NCI-H2081 treated with DMSO at 0.1 percent for 48 hours (cell line): ENCODE measurements at places on chromosomes 16 and 17.

DNA sequence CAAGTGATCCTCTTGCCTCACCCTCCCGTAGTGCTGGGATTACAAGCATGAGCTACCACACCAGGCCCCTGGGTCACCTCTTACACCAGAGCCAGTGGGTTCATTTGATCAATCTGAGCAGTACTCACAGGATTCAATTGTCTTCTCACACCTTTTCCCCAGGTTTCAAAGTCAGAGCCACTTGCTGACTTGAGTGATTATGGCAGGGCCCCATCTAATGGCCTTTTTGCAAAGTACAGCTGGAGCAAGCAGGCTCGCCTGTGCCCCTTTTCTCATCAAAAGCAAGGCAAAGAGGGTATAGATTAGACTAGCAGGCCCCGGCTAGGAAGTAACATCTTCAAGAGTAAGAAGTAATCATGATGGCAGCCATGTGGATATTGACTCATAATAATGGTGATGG, 114.8 kb upstream of the NOL11 start:
- DNase-seq = peak; percentile 33

GRCh38 chr16:75446416-75446815, 13.1 kb upstream of the CFDP1 start:
- no peak for DNase-seq

- no peak for DNase-seq
These were observed 41.5 kb downstream of the LDHD start for GRCh38 chr16:75074920-75075687.

DNA sequence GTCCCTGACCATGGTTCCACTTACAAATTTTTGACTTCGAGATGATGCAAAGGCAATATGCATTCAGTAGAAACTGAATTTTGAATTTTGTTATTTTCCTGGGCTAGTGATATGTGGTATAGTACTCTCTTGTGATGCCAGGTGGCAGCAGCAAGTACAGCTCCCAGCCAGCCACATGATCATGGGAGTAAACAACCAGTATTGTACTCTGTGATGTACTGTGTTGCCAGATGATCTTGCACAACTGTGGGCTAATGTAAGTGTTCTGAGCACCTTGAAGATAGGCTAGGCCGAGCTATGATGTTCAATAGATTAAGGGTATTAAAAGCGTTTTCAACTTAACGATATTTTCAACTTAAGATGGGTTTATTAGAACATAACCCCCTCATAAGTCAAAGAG, 250.8 kb downstream of the STX8 start:
- DNase-seq = no peak

GRCh38 chr17:79019632-79020584, 4.1 kb upstream of the C1QTNF1 start:
- peak; percentile 33 for DNase-seq

DNA sequence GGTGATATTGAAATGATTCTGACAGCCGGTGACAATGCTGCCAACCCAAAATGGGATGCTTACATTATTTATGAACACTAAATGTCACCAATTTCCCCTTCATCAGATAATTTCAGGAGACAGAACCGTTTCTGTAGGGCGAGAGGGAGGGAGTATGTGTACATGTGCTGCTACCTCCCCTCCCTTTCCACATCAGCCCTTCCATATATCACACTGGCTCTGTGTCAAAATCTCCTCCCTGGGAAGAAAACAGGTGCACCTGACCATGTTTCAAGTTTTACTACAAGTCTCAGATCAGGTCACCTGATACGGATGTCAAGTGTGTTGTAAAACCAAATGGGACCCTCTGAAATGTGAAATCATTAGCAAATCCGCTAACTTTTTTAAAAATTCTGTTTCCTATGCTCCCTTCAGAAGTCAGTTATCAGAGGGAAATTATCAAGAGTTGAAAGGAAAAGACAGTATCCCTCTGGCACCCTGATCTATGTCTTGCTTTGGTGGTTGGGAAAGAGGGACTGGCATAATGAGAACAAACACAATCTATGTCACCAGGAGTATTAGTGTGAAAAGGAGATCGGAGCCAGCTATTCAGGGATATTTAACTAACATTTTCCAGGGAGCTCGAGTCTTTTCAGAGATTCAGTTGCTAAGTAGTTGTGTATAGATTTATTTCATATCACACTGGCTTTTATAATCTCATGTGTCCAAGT, 1002.3 kb upstream of the CDH8 start:
- DNase-seq = no peak

- no peak for DNase-seq
These were observed 14.0 kb downstream of the PLLP start for GRCh38 chr16:57270221-57271062.

- DNase-seq = no peak
These were observed 11.2 kb downstream of the PDZD9 start for GRCh38 chr16:21989751-21990150.

GRCh38 chr17:40065769-40066510, 3.2 kb downstream of the THRA start:
- DNase-seq = no peak

- DNase-seq = no peak
These were observed at the start of gene ADGRG1 for GRCh38 chr16:57628008-57628781. Gene ADGRG1, plus strand, starts transcription at chr16:57628630. Its CDS starts 21,658 bp downstream, at chr16:57650288.

- no peak for DNase-seq
These were observed 295.3 kb upstream of the KIF2B start for GRCh38 chr17:53527473-53527872.

GRCh38 chr17:8830141-8830540, 31.0 kb upstream of the MFSD6L start:
- no peak for DNase-seq

GRCh38 chr17:74396567-74396966, 29.3 kb downstream of the GPR142 start:
- no peak for DNase-seq

DNA sequence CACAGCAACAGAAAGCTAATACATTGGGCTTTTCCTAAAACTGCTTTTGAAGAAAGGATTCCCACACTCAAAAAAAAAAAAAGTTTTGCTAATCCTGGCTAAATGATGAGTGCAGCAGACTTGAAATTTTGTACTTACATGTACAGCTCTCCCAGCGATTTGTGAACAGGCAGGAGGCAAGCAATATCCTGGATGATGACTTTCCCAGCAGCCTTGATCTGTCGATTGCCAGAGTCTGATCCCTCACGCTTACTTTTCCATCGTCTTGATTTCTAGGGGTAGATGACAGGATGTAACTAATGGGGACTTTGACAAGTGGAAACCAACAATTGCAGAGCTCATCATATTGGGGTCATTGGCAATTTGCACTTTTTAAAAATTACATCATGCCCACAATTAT, 91.4 kb downstream of the WDR59 start:
- no peak for DNase-seq

DNA sequence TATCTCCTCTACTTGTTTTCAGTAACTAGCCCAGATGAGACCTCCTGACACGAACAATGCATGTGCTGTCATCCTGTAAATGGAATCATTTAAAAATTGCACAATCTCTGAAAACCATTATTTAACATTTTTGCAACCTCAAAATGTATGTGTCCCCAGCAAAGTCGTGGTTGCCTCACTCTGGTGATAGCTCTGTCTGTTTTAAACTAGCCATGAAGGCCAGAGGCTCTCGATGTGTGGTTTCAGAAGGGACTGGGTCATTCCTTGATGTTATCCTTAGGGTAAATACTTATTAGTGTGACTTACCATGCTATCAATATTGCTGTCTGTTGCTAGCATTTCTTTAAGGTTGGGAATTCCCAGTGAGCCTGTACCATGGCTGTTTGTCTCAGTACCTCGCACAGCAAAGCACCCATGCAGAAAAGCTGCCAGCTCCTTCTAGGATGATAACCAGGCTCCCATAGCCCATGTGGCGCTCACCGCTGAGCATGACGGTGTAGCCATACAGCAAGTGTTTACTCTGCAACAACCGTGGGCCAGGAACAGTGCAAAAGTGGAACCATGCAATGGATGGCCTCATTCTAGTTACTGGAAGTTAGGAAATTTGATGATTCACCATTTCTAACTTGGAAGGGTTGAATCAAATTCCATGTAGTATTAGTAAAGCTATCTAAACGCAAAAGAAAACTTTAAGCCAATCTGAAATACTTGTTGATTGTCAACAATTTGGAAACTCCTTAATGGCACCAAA, 2.9 kb upstream of the PGS1 start:
- DNase-seq = no peak

DNA sequence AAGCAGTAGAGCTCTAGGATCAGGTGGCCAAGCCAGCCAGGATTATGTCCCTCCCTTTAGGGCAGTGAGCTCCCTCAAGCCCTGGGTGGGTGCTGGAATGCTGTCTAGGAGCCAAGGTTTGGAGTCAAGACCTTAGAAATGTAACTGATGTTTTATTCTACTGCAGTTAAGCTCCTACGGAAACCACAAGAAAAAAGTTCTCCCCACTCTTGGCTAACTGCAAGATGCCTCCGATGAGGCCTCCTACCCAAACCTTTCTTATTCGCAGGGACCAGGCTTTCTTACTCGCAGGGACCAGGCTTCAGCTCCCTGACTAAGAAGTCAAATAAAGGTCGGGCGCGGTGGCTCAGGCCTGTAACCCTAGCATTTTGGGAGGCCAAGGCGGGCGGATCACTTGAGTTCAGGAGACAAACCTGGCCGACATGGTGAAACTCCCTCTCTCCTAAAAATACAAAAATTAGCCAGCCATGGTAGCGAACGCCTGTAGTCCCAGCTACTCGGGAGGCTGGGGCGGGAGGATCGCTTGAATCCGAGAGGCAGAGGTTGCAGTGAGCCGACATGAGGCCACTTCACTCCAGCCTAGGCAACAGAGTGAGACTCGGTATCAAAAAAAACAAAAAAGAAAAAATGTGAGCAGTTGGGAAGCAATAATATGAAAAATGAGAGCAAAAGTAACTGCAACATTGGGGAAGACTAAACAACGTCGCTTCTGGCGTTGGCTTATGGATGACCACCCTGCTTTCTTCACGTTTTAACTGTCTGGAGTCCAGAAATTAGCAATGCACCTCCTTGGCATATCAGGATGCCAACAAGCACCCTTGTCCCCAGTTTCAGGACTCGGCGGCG, 31.7 kb upstream of the ARL4D start:
- no peak for DNase-seq

DNA sequence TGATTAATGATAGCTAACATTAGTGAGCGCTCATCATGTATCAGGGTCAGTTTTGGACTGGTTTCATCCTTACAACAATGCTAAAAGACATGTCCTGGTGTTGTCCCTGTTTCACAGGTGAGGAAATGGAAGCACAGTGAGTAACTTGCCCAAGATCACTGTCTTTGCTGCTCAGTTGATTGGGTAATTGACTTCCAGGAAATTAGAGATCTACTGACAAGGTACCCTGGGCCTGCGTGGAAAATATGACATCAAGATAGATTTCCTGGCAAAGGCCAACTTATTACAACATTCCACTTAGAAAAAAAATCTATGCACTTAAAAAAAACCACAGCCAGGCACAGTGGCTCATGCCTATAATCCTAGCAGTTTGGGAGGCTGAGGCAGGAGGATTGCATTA, 96.3 kb downstream of the CYLD start:
- no peak for DNase-seq

DNA sequence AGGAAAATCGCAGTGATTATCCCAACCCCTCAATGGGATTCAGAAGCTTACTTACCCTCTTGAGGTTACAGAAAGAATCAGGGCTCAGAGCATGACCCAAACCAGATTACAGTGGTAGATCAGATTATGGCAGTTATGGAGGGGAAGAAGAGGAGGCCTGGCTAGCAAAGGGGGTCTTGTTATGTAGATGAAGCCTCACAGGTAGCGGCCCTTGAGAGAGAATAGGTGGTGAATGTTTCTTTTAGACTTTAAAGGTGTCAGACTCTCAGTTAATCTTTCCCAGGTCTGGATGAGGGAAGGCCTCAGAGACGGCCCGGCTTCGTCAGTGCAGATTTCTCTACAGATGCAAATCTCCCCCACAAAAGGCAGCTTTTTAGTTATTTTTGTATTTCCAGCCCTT, 15.6 kb downstream of the RNF112 start:
- DNase-seq = no peak

- no peak for DNase-seq
These were observed 9.7 kb upstream of the SLC35B1 start for GRCh38 chr17:49717371-49717861.

DNA sequence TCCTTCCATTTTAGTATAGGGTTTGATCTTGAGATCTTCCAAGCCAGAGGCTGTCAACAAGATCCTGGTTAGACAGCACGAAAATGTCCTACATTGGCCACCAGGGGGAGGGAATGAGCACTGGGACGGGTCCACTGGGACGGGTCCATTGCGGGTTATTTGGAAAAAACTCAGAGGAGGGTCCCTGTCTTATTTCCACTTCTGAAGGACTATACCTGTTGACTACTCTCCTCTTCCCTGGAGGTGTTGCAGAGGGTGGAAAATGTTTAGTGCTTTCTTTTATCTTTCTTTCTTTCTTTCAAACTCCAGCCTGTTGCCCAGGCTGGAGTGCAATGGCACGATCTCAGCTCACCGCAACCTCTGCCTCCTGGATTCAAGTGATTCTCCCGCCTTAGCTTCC, 2.5 kb downstream of the TTLL6 start:
- no peak for DNase-seq

DNA sequence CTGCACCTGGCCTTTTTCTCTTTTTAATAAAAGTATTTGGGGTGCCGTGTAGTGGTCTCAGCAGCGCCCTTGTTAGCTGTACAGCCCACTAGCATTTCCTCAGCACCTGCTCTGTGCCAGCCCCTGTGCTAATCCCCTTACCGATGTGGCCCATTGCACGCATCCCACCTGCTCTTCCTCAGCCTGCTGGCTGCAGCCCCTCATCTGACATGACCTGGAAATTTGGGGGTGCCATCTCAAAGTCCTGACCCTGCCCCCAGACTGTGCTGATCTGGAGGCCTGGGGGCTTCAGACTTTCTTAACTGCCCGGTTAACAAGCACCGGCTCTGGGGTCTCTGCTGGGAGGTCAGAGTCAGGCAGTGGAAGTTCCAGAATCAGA, 10.4 kb downstream of the GPRC5C start:
- DNase-seq = no peak

GRCh38 chr16:5753381-5753780, 655.8 kb upstream of the EEF2KMT start:
- DNase-seq = no peak

GRCh38 chr16:74896389-74897370, 88.2 kb downstream of the WDR59 start:
- no peak for DNase-seq

GRCh38 chr16:27740496-27741201, 190.7 kb downstream of the KATNIP start:
- no peak for DNase-seq

- no peak for DNase-seq
These were observed 199.8 kb downstream of the CYLD start for GRCh38 chr16:50941681-50942080.

DNA sequence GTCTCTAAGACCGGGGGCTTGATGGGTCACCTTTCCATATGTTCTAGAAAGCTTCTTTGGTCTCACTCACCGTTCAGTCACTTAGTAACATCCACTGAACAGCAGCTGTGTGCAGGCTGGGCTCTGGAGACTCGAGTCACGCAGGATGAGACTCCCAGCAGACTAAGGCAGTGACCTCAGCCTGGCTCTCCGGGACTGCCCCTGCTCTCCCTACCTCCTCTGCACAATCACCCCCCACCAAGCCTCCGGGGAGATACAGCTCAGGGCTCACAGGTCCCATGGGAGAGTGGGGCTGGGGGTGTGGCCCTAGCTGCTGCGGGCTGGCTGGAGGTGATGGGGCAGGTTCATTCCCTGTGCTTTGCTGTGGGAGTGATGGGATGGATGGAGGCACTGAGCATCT, 14.1 kb downstream of the FLYWCH2 start:
- no peak for DNase-seq

- no peak for DNase-seq
These were observed 158.1 kb downstream of the CYLD start for GRCh38 chr16:50899951-50900350.
